Left lung (tissue), 14 donors: ENCODE measurements at places on chromosomes 12 and 14. TPM values are rescaled to one million over a fixed set of nuclear protein-coding genes. Genes with fewer than 3 reads are reported as not detected.

GRCh38 chr14:75518625-75519024 is 3.6 kb upstream of the BATF start:
- no peak for DNase-seq

Gene PTPRB
- 36.0 TPM for polyA plus RNA-seq

Gene PLCZ1
- 3.0 TPM for polyA plus RNA-seq

DNA sequence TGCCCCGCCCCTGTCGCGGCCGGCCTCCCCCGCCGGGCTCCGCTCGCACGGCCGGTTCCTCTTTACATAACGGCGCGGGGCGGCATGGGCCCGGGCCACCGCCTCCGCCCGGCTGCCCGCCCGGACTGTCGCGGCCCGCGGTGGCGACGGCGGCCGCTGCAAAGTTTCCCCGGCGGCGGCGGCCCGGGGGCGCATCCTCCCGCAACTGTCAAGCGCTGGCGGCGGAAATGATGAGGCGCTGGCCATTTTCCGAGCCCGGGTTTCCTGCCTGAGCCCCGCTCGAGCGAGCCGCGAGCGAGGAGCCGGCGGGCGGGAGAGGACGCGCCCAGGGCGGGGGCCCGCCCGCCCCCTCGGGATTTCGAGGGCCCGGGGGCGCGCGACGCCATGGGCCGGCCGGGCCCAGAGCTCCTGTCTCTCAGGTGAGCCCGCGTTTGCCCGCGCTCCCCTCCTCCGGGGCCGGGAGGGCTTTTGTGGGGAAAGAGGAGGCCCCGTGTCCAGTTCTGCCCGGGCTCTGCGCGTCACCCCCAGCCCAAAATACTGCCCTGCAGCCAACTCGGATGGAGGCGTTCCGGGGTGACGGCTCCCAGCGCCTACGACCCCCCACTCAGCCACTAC is at the start of gene SH2B3:
Gene SH2B3, plus strand, starts transcription at position 65 of the 615 bp plus-strand sequence. CDS start 12,223 bp downstream, outside the sequence.
- no peak for DNase-seq

DNA sequence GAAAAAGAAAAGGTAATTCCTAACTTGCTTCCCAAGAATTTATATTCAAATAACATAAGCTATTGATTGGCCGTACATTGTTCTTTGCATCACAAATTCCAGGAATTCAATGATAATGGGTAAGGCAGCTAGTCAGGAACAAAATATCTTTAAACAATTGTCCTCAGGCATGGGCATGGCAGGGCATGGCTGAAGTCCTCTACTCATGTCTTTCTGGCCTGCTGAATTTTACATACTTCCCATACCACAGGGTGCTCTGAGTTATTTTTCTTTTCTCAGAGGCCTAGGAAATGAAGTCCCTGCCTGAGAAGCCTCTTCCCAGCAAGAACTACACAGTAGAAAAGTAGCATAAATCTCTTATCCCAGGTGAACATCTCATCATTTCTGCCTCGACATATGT is 15.1 kb upstream of the DRAM1 start:
- no peak for DNase-seq

DNA sequence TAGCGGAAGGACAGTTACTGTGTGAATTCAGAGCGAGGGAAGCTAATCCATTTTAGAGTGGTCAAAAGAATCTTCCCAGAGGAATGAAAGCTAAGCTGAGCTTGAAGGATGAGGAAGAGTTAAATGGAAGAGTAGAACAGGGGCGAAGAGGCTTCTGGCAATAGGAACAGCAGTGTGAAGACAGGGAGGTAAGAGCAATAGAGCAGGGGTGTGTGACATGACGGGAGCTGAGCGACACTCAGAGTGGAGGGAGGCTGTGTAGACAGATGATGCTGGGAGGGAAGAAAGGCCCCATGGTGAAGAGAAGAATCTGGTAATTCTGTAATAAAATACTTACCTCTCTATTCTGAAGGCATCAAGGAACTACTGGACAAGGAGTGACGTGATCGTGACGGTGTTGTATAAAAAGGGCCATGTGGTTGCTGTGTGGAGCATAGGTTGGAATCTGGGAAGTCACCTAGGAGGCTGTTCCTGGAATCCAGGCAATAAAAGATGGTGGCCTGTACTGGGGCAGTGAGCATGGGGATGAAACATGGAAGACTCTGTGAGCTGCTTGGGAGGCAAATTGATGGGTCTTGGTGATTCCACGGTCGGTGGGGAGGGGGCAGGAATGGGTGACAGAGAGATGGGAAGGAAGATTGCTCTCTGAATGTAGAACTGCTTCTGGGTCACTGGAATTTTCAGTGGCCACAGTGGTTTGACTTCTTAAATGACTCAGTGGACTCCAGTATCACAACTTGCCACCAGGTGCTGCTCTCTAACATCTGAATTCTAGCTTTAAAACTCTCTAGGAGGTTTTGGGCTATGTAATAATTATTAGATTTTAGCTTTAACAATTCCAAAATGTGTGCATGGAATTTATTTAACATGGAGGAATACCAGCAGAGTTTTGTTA is 164.1 kb downstream of the ATP23 start:
- DNase-seq, result no peak

Gene KRT82
- not detected for polyA plus RNA-seq

Gene AGAP2
- polyA plus RNA-seq, result 0.44 TPM

DNA sequence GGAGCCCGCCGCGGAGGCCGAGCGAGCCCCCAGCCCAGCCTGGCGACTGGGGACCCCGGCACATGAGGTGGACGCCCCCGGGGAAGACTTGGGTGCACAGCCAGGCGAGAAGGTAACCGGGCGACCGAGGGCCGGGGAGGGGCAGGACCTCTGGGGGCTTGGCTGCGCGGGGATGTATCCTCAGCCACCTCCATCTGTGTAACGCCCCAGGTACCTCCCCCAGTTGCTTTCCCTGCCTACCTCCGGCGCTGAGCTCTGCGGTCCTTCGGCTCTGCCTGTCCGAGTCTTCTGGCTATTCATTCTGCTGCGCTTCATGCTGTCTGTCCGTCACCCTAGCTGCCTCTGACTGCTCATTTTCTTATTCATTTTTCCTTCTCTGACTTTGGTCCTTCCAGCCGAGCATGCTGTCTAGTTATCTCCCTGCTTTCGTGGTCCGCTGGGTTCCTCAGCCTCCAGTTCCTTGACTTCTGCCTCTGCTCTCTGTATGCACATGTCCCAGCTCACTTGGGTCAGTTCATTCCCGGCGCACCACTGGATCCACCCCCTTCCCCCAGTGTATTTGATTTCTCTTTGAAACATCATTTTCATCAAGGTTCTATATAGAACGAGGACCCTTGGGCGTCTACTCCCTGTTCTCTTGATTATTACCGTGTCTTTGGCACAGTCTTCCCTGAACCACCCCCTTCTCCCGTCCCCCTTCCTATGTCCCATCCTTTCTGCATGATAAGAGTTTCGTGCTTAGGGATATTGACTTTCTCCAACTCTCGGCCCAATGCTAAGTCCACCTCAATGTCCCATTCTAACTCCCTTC is 612 bp downstream of the PHC1 start:
- DNase-seq, result peak; percentile 86

GRCh38 chr12:131736446-131737149 is 25.7 kb downstream of the SFSWAP start:
- DNase-seq, result no peak

DNA sequence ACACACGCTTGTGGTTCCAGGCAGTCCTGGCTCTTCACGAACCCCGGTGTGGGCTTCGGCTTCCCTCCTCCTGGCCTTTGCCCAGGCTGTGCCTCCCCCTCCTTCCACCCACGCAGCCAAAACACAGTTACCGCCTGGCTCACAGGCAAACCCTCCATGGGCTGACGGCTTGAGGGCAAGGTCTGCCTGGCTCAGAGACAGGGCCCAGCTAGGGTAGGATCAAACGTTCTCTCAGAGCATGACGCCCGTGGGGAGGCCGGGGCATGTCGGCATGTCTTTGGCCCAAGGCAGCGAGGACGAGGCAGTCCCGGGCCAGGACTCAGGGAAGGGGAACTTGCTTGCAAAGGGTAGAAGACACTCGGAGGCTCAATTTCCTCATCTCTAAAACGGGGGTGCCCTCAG is 2.1 kb downstream of the SLC25A47 start:
- no peak for DNase-seq

GRCh38 chr14:51014625-51015024 is 70.3 kb upstream of the PYGL start:
- DNase-seq, result no peak

Gene FGF23
- polyA plus RNA-seq, result 0.07 TPM

GRCh38 chr14:26839481-26839880 is 241.6 kb upstream of the NOVA1 start:
- DNase-seq, result no peak

Gene OR4E2
- polyA plus RNA-seq, result 0.08 TPM

DNA sequence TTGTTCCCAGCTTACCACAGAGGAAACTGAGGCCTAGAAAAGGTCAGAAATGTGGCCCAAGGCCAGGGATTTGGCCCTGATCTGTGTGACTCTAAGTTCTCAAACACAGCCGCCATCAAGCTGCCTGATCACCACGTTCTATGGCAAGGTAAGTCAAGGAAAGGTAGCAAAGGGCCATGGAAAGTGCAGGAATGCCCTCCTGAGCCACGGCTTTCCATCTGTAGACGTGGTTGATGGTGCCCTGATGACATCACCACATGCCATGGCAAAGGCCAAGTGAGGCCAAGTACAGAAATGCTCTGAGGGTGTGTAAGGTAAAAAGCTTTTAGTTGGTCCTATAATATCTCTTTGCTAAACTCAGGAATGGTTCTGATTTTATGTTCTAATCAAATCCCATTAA is 99.3 kb downstream of the DNAH10 start:
- no peak for DNase-seq

DNA sequence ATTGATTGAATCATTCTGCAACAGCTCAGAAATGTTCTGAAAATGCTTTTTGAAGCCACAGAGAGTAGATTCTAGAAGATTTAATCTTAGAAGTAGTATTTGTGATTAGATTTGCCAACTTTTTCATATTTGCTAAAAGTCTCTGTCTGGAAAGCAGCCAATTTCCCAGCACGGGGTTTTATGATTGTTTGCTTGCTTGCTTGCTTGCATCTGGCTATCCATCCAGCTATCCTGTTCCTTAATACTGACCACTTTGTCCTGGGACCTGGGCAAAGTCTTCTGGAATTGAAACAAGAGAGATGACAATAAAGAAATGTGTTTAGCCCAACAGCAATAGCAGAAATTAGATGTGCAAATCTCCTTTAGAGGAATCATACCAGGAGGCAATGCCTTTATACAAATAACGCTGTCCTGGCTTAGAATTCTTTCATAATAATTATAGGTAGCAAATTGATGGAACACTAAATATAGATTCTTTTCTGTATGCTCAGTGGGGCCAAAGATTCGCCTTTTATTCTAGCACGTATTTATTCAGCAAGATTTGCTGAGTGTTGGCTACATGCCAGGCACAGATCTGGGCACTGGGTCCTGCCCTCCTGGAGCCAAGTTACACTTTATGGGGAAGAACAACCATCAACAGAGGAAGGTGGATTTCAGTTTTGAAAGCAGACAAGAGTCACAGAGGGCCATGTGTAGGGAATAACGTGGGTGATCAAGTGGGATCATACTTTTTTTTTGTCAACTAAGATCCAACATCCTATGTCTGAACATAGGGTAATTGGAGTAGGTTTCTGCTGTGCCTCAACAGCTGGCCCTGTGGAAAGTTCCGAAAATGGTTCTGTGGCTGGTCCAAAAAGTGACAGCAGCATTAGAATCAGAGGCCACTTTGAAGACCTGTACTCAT is 25.3 kb downstream of the MYBPC1 start:
- DNase-seq, result no peak

Gene ESR2
- polyA plus RNA-seq, result 2.5 TPM
